Activated T-cell treated with anti-CD3 and anti-CD28 coated beads for 24 hours (primary cell): ENCODE measurements at places on chromosomes 2 and 18.

DNA sequence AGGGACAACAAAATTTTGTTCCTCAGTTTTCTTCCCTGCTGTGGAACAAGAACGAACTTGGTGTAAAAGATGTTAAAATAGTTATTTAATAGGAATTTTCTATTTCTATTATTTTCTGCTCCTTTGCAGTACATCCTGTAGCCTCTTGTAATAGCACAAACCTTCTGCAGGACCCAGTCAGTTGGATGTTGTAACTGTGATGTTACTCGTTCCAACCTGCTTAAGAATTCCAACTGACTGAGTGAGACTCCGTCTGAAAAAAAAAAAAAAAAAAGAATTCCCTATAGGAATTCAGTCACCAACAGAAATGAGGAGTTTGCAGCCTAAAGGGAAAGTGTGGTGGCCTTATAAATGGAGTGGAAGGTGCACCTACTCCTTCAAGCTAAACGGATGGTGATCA, 46.4 kb upstream of the CDH20 start:
- DNase-seq, result no peak

GRCh38 chr2:649426-650342, 27.5 kb downstream of the TMEM18 start:
- no peak for DNase-seq

DNA sequence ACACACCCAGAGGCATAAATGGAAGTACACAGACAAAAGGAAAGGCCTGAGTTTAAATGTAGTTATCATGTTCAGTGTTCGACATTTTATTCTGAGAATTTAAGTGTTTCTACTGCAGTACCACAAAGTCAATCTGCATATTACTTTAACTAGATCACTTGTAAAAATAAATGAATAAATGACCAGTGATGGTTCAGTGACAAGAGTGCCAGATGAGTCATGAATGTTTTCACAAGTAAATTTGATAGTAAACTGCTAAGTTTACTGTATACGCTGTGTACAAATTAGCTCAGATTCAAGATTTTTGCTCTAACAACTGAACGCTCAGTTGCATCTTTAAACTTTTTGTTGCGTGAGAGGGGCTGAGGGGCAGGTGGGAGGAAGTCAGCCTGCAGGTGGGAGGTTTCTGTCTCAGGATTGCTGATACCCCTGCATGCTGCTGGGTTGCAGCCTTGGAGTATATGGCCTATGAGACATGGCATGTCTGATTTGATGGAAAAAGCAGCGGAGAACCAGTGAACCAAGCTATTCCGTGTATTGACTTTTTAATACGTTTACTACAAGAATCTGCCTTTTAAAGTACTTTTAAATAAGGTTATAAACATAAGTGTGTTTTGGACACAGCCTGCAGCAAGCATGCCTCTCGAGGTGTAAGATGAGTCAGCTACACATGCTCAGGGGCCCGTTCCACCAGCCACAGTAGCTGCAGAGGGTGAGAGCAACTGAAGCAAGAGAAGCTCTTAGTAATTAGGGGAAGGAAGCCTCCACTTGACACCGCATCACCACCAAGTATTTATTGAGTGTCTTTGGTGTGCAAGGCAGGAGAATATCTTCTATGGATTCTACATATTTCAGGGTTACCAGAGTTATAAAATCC, 245.1 kb downstream of the NEDD4L start:
- no peak for DNase-seq

DNA sequence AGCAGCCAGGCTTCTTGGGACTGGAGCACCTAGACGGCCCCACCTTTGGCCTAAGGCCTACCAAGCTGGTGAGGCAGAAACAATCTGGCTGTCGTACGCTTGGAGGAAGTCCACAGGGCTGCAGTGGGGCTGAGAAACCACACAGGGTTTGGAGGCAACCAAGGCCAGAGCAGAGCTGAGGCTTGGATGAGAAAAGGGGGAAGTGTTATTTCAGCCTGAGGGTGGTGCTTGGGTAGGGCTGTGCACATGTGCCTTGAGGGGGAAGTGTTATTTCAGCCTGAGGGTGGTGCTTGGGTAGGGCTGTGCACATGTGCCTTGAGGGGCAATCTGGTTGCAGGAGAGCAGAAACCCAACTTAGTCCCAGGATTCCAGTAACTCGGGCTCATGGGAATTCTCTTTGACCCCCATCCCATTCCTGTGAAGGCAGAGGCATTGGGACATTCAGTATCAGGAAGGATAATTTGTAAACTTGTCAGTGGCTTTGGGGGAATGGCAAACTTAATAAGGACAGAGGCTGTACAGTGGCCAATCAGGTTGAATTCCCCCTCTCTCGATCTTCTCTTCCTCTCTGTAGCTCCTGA, 971 bp upstream of the FBXO41 start:
- no peak for DNase-seq

DNA sequence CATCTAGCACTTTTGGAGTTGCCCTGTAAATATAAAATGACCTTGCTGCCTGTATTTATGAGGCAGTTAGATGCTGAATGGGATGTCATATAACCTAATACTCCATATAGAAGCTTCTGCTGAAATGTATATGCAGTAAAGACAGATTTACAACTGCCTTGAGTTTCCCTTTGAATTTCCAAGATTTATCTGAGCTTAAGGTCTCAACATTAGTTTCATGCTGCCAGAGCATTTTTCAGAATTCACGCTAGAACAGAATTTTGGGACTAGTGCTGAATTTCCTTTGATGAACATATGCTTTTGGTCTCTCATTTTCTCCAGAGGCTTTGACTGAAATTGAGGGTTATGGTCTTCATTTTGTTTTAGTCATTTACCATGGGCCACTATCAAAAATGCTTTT, 254.7 kb upstream of the FANCL start:
- DNase-seq, result no peak

DNA sequence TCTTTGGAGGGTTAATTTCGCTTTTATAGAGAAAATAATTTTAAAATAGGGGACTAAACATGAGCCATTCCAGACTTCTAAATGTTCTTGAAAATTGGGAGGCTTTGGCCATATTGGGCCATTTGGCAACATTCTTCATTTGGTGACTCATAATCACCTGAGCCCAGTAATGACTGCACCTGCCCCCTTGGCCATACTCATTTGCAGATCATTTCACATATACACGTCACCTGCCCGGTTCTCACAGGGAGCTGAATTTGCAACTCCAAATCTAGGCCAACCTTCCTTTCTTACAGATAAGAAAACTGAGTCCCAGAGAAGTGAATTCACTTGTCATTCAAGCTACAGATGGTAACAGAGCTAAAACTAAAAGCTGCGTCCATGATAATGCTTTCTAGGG, 289.7 kb downstream of the EPHA4 start:
- no peak for DNase-seq

DNA sequence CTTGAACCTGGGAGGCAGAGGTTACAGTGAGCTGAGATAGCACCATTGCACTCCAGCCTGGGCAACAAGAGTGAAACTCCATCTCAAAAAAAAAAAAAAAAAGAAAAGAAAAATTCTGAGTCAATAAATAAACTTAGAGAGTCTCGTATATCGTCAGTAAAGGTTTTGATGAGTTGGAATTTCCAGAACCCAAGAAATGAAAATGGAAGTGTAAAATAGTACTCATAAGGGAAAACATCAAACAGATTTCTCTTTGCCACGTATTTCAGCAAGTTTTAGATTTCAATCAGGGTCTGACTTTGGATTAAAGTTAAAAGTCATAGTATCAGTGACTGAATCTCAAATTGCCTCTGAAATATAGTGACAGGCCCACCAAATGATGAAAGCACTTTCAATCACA, 71.4 kb upstream of the SPOPL start:
- no peak for DNase-seq

GRCh38 chr2:236180831-236181453, 12.8 kb upstream of the GBX2 start:
- no peak for DNase-seq

GRCh38 chr2:201237486-201238123, 22.7 kb upstream of the CASP8 start:
- no peak for DNase-seq

DNA sequence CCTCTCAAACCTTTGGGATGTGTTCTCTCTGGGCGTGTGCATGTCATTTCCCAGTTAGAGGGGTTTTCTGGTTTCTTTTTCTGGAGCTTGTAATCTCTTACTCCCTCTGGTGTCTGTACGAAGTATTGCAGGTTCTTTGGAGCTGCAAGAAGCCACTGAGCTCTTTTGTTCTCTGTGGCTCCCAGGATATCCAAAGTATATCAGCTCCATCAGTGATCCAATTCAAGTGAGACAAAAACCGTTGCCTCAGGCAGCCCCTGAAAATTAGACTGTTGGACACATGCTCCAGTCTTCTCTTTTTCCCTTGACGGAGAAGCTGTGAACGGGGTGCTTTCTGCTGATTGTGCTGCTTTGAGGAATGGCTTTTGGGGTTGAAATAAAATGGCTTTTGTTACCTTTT, 59.0 kb upstream of the LDLRAD4 start:
- DNase-seq, result no peak

DNA sequence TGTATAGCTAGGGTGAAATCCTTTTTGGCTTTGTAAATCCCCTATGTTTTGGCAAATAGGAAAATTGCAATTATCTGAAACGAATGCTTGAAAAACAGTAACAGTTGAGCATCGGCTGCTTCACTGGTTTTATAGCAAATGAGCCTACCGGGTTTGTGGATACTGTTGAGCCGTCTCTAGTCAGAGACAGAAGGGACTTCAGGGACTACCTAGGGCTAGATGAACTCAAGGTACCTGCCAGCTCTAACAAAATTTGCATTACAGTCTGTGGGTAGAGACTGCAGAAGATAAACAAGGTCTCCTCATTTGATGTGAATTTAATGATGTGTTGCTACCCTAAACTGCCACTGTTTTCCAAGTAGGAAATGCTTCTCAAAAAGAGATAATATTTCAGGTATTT, 101.1 kb downstream of the EML6 start:
- no peak for DNase-seq

DNA sequence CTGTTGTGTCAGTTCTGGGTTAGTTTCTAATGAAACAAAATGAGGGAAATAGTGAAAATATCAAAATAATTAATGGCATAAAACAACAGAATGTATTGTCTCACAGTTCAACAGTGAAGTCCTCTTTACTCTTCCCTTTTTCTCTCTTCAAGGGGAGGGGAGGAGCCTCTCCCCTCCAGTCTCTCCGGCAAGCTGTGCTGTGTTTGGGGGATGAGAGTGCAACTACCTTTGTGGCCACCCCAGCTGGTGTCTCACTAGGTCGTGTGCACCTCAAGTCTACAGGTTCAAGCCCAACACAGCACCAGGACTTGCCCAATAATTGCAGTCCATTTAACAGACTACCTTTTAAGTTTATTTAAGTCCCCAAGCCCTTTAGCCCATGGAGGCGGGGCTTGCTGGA, 271.7 kb upstream of the DOK6 start:
- DNase-seq, result no peak

GRCh38 chr2:45178359-45178758, 169.1 kb upstream of the SIX2 start:
- no peak for DNase-seq

DNA sequence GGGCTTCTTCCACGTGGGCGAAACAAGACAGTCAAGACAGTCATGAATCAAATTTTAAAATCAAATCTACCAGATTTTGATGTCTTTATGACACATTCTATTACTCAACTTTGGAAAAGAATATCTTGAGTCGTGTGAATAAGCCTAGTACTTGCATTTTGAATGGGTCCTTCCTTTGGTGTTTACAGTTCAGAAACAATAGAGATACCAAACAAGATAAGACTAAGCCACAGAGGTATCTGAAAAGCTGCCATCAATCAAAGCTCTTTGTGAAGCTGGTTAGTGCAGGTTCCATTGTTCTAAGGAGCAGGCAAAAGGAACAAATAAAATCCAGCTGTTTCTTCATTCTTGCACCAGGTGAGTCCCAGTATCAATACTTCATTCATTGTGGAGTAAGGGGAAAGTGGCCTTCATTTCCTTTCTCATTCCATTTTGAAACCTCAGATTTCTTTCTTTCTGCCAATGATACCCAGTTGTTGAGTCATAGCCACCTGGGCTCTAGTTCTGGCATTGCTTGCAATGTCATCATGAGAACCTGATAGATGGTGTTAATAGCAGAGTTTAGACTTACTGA, 151.7 kb upstream of the L3MBTL4 start:
- DNase-seq, result no peak

DNA sequence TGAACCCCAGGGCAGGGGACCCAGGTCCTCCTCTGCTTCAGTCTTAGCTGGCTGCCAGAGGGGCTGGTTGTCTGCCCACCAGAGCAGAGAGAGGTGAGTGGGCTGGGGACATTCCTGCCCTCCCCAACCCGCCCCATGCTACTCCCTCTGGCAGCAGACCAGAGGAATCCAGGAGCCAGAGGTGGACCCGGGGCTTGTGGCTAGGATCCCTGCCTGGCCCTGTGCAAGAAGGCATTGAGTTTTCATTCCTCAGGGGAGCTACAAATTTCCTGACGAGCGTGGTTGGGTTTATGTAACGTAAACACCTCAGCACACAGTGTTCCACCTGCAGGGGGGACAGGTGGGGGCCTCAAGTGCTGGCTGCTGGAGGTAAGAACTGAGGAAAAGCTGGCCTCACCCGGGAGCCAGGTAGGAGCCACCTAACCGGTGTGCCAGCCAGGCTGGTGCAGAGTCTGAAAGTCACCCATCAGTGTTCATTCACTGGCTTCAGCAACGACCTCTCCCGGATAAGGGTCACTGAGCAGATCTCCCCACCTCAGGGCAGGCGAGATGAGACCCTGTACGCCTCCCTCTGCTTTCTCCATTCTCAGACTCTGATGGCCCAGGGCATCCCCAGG, 246.8 kb downstream of the DYSF start:
- DNase-seq, result no peak

DNA sequence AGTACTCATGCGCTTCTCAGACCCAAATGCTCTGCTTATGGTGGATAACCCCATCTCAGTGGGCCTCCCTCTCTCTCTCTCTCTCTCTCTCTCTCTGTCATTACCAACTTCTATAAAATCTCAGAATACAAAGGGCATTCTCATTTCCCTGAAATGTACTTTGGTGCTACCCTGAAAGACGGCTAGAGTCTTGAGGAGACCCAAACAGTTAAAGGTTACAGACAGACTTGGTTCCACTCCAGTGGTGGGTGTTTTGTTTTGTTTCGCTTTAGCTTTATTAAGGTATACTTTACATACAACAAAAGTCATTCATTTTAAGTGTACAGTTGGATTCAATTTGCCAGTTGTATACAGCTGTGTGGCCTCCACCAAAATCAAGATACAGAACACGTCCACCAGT, 60.9 kb downstream of the BCL11A start:
- DNase-seq, result no peak

GRCh38 chr2:221676566-221677172, 104.6 kb upstream of the EPHA4 start:
- DNase-seq, result no peak

- DNase-seq, result no peak
Observed at GRCh38 chr2:220243571-220243970, 616.1 kb downstream of the SLC4A3 start.

DNA sequence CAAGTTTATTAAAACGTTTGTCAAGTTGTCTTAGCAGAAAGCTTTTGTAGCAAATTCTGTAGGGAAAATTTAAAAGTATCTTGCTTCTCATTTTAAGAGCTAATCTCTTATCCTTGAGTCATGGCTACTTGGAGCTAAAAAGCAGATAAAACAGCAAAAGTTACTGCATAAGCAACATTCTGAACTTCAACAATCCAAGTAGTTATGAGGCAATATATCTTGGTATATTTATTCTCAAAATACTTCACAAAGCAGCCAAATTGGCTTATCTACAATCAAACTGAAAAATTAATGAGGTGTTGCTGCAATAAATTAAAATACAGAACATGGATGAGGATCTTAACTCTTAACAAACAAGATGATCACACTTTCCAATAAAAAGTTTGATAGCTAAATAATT, 306.5 kb downstream of the PIEZO2 start:
- no peak for DNase-seq
